Lower lobe of right lung (tissue), 2 donors: ENCODE measurements at places on chromosomes 6 and 20. TPM values are rescaled to one million over a fixed set of nuclear protein-coding genes. Genes with fewer than 3 reads are reported as not detected.

DNA sequence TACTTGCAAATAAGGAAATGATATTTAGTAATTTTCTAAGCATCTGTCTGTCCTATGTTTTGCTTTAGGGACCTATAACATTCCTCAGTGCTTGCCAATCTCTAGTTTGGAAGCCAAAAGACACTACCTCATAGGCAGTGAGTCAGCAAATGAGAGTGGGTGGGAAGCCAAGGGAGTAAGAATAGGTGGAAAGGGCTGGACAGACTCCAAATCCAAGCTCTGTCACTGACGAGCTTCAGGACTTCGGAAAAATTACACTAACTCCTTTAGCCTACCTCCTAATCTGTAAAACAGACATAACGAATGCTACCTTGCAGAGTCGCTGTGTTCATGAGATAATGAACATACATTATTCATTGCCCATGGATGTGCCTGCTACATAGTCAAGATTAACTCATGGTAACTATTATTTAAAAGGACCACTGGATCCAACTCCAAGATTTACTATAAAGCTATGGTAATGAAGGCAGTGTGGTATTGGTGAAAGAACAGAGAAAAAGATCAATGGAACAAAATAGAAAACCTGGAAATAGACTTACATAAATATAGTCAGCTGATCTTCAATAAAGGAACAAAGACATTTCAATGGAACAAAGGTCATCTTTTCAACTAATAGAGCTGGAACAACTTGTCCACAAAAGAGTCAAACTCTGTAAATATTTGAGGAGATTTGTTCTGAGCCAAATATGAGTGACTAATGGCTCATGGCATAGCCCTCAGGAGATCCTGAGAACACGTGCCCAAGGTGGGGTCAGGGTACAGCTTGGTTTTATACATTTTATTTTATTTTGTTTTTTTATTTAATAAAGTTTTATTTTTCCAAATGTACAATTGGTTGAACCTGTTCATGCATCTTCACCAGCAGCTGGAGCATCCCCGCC is 64.1 kb downstream of the FAM50B start:
- no peaks in the 10 kb centered on the region for H3K36me3 ChIP-seq
- peak overlapping the region; percentile 67 for H3K27ac ChIP-seq
- no peak overlapping the region for H3K4me3 ChIP-seq
- H3K27me3 ChIP-seq: peaks cover 5% of the 10 kb centered on the region
- H3K4me1 ChIP-seq: peaks cover 30% of the 10 kb centered on the region

DNA sequence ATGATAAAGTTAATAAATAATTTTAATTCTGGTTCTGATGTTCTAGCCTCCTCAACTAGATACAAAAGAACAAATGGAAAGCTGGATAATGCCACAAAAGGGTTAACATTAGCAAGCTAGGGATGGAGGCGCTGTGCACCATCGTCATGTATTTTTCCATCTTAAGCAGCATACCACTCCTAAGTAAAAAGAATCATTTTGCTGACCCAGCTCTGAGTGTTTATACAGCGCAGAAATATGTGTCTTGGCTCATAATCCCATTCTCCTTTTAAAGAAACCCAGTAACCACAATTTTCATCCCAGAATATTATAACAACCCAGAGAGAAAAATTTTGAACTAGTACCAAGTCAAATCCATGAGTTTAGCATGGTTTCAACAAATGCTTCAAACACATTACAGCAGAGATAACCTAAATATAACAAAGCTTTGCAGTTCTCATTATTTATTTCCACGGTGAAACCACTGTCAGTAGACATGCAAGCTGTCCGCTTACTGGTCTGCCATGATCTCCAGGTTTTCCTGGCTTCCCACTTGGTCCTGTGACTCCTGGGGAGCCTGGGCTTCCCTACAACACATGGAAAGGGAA is 111.1 kb downstream of the COL12A1 start:
- DNase-seq: no peak
- H3K27ac ChIP-seq: no peak overlapping the region
- no peaks in the 10 kb centered on the region for H3K36me3 ChIP-seq
- peaks cover 7% of the 10 kb centered on the region for H3K4me1 ChIP-seq
- no peaks in the 10 kb centered on the region for H3K27me3 ChIP-seq
- no peak overlapping the region for H3K4me3 ChIP-seq

- H3K36me3 ChIP-seq: no peaks in the 10 kb centered on the region
- H3K27me3 ChIP-seq: no peaks in the 10 kb centered on the region
- no peak overlapping the region for H3K4me3 ChIP-seq
- H3K4me1 ChIP-seq: no peaks in the 10 kb centered on the region
Observed at GRCh38 chr6:137171053-137171374, 2.4 kb downstream of the IL22RA2 start.

GRCh38 chr20:60078351-60079250 is 120.4 kb downstream of the CDH26 start:
- no peaks in the 10 kb centered on the region for H3K27me3 ChIP-seq
- H3K4me1 ChIP-seq: no peaks in the 10 kb centered on the region
- no peaks in the 10 kb centered on the region for H3K36me3 ChIP-seq
- H3K27ac ChIP-seq: no peak overlapping the region

The SMLR1 gene
- total RNA-seq: not detected

DNA sequence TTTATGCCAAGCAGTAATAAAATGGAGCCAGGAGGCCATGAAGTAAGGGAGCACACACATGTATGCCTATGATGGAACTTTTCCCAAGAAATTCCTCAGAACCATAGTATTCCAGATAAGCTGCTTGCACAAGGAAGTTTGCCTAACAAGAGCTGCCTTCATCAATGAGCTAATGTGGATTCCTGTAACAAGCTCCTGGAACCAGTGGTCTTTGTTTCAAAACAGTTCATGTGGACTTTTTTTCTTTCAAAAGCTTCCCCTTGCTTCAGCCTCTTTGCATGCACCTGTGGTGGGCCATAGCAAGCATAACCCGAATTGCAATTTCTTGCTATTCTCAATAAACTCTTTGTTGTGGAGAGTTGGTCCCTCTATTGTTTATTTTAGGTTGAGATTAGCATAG is 359.6 kb downstream of the UTRN start:
- H3K27ac ChIP-seq: no peak overlapping the region
- H3K36me3 ChIP-seq: no peaks in the 10 kb centered on the region
- no peaks in the 10 kb centered on the region for H3K27me3 ChIP-seq

- H3K4me1 ChIP-seq: peaks cover 21% of the 10 kb centered on the region
- peaks cover 46% of the 10 kb centered on the region for H3K27me3 ChIP-seq
- H3K36me3 ChIP-seq: no peaks in the 10 kb centered on the region
- DNase-seq: peak; percentile 34
Observed at GRCh38 chr20:62742979-62743776, 34.5 kb downstream of the NTSR1 start.

- H3K4me3 ChIP-seq: no peak overlapping the region
- H3K36me3 ChIP-seq: peaks cover 63% of the 10 kb centered on the region
- H3K4me1 ChIP-seq: peaks cover 27% of the 10 kb centered on the region
- peak; percentile 56 for DNase-seq
- H3K27me3 ChIP-seq: no peaks in the 10 kb centered on the region
Observed at GRCh38 chr20:47258745-47259695, 97.5 kb downstream of the ZMYND8 start.

GRCh38 chr20:62143081-62143956 is at the start of the genes PSMA7 and SS18L1:
PSMA7 (minus strand) TSS chr20:62143394; CDS start chr20:62143303, 91 bp downstream.
SS18L1 (plus strand) TSS chr20:62143769; CDS start chr20:62143821, 52 bp downstream.
- peak; percentile 92 for DNase-seq
- no peaks in the 10 kb centered on the region for H3K27me3 ChIP-seq
- peak within 1 kb of the TSS; percentile 90 for H3K4me3 ChIP-seq
- H3K36me3 ChIP-seq: peaks cover 27% of the 10 kb centered on the region
- H3K27ac ChIP-seq: peak within 1 kb of the TSS; percentile 89

DNA sequence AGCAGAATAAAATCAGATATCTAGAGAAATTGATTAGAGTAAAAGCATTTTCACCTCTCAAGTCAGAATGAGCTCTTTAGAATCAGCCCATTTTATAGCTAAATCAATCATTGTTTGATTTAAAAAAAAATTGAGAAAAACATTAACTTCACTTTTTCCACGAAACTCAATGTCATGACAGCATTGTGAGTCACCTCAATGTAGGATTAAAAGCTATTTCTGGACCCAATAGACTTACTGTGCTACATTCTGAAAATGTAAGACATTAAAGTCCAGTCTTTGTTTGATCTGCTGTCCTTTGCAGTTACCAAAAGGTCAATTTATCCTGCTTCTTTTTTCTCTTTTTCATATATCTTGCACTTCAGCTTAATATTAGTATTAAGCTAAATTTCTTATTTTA is 519.4 kb upstream of the ZNF337 start:
- no peak overlapping the region for H3K27ac ChIP-seq
- H3K36me3 ChIP-seq: no peaks in the 10 kb centered on the region
- H3K27me3 ChIP-seq: no peaks in the 10 kb centered on the region

GRCh38 chr6:35725081-35725708 is 11.6 kb upstream of the ARMC12 start:
- H3K27me3 ChIP-seq: no peaks in the 10 kb centered on the region
- H3K27ac ChIP-seq: peak overlapping the region; percentile 98
- H3K4me1 ChIP-seq: peaks cover 95% of the 10 kb centered on the region
- H3K36me3 ChIP-seq: no peaks in the 10 kb centered on the region
- no peak for DNase-seq
- H3K4me3 ChIP-seq: peak overlapping the region; percentile 18

The RAE1 gene
- 20.6 TPM for total RNA-seq

DNA sequence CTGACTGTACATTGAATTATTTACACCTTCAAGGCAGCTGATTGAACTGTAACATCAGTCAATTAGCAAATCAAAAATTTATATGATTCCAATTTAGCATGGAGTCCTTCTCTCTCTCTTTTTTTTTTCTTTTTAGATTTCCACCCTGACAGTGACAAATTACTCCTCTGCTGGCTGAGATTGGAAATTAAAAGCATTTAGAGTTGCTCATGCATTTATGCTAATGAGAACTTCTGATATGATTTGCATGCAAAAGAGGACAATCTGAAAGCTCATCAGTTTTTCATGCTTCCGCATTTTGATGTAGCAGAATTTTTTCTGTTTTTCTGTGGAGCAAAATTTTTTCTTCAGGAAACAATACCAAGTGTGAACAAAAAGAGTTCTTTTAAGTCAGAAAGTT is 130.5 kb upstream of the NOX3 start:
- no peak overlapping the region for H3K27ac ChIP-seq
- H3K4me3 ChIP-seq: no peak overlapping the region
- DNase-seq: no peak
- no peaks in the 10 kb centered on the region for H3K4me1 ChIP-seq
- H3K27me3 ChIP-seq: no peaks in the 10 kb centered on the region
- no peaks in the 10 kb centered on the region for H3K36me3 ChIP-seq

DNA sequence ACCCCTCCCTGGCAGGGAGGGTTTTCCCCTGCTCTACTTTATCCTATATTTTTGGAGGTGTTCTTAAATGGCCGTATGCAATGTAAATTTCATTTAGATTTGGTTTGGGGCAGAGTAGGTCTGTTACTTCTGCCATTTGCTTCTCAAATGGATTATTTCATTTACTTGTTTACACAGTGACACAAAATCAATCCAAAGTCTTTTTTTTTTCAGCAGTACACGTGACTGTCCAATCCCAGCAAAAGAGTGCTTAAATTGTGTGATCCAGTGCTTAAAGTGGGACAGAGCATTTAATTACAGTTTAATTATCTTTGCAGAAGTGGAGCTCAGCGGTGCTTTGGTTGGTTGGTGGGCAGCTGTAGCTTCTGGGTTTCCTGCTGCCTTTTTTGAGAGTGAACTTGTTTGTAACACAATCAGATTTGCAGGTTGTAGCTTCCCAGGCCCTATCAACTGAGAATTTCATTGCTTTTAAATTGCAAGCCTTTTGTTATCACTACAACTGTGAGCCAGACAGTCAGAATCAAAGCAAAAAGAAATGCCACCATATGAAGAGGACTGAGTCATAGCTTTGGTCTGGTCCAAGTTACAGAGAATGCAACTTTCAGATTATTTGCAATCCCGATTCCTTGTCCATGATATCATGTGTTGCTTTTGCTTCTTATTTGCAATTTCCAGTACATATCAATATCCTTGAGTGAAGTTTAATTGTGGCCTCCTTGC is 216.9 kb downstream of the DOK5 start:
- DNase-seq: no peak
- no peaks in the 10 kb centered on the region for H3K36me3 ChIP-seq
- no peak overlapping the region for H3K4me3 ChIP-seq
- no peaks in the 10 kb centered on the region for H3K4me1 ChIP-seq
- no peak overlapping the region for H3K27ac ChIP-seq

DNA sequence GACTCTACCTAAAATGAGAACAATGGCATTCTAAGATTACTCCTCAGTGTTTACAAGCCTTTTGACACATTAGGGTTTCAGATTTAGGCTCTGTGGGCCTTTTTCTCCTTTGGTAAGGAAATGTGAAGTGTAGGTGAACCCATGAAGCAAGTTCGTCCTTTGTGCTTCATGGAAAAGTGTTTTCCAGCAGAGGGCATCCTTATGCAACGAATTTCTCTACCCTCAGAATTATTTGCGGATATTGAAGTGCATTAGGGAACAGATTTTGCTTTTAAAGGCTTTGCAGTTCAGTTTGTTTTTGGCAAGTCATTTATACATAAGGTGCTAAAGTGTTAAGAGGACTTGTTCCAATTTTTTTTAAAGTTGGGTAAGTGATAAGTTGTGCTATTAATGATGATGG is 55.7 kb upstream of the FERMT1 start:
- H3K36me3 ChIP-seq: no peaks in the 10 kb centered on the region
- H3K27ac ChIP-seq: no peak overlapping the region
- no peak for DNase-seq
- no peak overlapping the region for H3K4me3 ChIP-seq

DNA sequence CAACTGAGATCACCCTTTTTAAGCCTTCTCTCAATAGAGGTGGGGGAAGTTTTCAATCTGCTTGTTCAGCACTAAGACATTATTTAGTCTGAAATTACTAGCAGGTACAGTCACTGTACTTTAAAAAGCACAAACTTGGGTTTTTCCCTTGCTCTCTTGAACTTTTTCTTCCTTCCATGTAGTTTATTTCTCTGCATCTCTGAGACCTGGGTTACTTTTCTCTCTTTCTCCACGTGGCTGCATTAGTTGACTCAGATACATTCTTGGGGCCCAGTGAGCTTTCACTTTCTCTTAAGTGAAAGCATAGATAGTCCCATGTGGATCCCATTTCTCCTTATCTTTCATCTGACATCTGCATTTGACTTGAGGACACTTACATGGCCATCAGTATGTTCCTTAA is 433.9 kb upstream of the MAP3K7 start:
- no peaks in the 10 kb centered on the region for H3K27me3 ChIP-seq
- H3K4me3 ChIP-seq: no peak overlapping the region
- no peaks in the 10 kb centered on the region for H3K4me1 ChIP-seq
- H3K36me3 ChIP-seq: no peaks in the 10 kb centered on the region
- H3K27ac ChIP-seq: no peak overlapping the region

The OR2W1 gene
- not detected for total RNA-seq

GRCh38 chr6:116779573-116780164 is 14.2 kb upstream of the FAM162B start:
- H3K27me3 ChIP-seq: no peaks in the 10 kb centered on the region
- no peak overlapping the region for H3K4me3 ChIP-seq
- no peaks in the 10 kb centered on the region for H3K36me3 ChIP-seq
- no peak overlapping the region for H3K27ac ChIP-seq

The CCN6 gene
- total RNA-seq: not detected

GRCh38 chr20:62381842-62382241 is 5.1 kb upstream of the RPS21 start:
- no peaks in the 10 kb centered on the region for H3K36me3 ChIP-seq
- no peak for DNase-seq
- H3K27me3 ChIP-seq: no peaks in the 10 kb centered on the region
- peaks cover 46% of the 10 kb centered on the region for H3K4me1 ChIP-seq
- H3K27ac ChIP-seq: peak overlapping the region; percentile 69

- H3K4me1 ChIP-seq: peaks cover 10% of the 10 kb centered on the region
- H3K36me3 ChIP-seq: no peaks in the 10 kb centered on the region
- no peaks in the 10 kb centered on the region for H3K27me3 ChIP-seq
- H3K4me3 ChIP-seq: no peak overlapping the region
Observed at GRCh38 chr6:108452711-108453195, 108.0 kb upstream of the FOXO3 start.

GRCh38 chr6:109260126-109260525 is 122.1 kb downstream of the CD164 start:
- no peak overlapping the region for H3K4me3 ChIP-seq
- no peaks in the 10 kb centered on the region for H3K4me1 ChIP-seq
- no peak for DNase-seq
- H3K27me3 ChIP-seq: no peaks in the 10 kb centered on the region
- H3K27ac ChIP-seq: no peak overlapping the region
- H3K36me3 ChIP-seq: no peaks in the 10 kb centered on the region

The SULF2 gene
- 34.6 TPM for total RNA-seq
